ENCODE measurements at places on chromosomes 12 and 14. TPM values are rescaled to one million over a fixed set of nuclear protein-coding genes. Genes with fewer than 3 reads are reported as not detected.

DNA sequence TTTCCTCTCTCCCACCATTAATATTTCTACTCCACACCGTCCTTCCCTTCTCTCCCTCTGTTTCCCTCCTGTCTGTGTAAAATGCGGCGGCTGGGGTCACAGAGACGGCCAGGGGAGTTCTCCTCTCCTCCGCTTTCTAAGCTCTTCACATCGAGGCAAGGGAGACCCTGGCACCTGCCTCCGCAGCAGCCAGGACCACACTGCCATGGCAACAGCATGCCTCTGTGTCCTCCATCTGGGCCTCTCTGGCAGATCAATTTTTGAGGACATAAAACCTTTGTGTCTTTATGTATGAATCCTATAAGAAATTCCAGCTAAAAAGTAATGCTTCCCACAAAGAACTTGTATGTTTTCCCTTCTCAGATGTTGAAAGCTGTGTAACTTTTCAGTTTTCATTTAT, 41.4 kb downstream of the DYRK4 start:
- no peaks in the 10 kb centered on the region for H3K36me3 ChIP-seq
- H3K27me3 ChIP-seq, result peaks cover 21% of the 10 kb centered on the region
- H3K4me3 ChIP-seq, result no peak overlapping the region

DNA sequence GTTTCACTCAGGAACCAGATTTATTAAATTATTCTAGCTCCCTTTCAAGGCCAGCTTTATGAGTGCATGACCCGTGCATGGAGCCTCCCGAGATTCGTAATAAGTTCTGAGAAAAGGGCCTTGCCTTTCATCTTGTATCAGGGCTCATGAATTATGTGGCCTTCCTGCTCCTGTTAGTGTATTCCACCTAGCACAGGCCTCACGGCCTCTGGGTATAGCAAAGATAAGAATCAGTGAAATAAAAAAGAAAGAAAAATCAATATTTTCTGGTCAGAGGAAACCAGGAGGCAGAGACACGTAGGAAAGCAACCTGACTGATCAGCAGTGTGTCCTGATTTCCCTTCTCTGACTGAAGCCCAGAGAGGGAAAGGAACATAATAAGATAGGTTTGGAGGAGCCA, 111.4 kb downstream of the SLC35F4 start:
- H3K4me1 ChIP-seq, result no peaks in the 10 kb centered on the region
- no peak overlapping the region for H3K27ac ChIP-seq
- H3K27me3 ChIP-seq, result no peaks in the 10 kb centered on the region
- H3K36me3 ChIP-seq, result no peaks in the 10 kb centered on the region
- no peak for DNase-seq

DNA sequence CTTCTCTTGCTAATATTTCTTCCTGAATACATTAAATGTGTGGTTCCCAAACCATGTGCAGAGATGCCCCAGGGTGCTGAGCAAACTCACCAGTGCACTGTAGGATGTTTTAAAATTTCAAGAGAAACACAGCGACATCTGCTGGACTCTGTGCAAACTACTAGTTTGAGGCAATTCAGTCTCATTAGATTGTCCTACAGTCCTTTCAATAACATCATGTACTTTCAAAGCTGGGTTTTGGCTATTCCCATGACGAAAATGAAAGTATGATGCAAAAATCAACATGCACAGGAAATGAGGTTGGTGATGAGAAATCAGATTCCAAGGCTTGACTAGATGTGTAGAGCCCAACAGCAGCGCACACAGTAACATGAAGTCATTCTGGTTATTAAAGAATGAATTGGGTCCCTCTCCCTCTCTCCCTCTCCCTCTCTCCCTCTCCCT, 66.3 kb downstream of the CLIP1 start:
- H3K4me3 ChIP-seq, result no peak overlapping the region
- no peaks in the 10 kb centered on the region for H3K4me1 ChIP-seq
- peaks cover 32% of the 10 kb centered on the region for H3K36me3 ChIP-seq

Gene CMKLR1
- polyA plus RNA-seq, result 0.61 TPM

Gene ARMH4
- 1.1 TPM for polyA plus RNA-seq

Gene P2RX7
- 1.3 TPM for polyA plus RNA-seq

Gene NDRG2
- 0.37 TPM for polyA plus RNA-seq

Gene ST8SIA1
- not detected for polyA plus RNA-seq

Gene TMEM19
- 20.4 TPM for polyA plus RNA-seq

Gene GPX2
- polyA plus RNA-seq, result not detected
